HFFc6 (cell line): ENCODE measurements at places on chromosomes 2 and 18.

DNA sequence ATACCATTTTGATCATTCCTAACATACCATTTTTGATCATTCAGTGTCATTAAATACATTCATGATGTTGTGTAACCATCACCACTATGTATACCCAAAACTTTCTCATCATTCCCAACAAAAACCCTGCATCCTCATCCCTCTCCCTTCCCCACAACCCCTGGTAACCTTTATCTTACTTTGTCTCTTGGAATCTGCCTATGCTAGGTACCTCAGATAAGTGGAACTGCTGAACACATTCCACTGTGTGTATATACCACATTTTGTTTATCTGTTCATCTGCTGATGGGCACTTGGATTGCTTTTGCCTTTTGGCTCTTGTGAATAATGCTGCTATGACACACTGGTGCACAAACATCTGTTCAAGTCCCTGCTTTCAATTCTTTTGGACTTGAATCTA, 83.8 kb upstream of the TFCP2L1 start:
- DNase-seq: peak; percentile 59

- DNase-seq: no peak
Observed at GRCh38 chr2:33477473-33478468, 1.3 kb downstream of the RASGRP3 start.

GRCh38 chr2:46449700-46450099, 29.7 kb upstream of the TMEM247 start:
- DNase-seq: no peak

GRCh38 chr18:32804134-32804888, 31.5 kb upstream of the KLHL14 start:
- no peak for DNase-seq

DNA sequence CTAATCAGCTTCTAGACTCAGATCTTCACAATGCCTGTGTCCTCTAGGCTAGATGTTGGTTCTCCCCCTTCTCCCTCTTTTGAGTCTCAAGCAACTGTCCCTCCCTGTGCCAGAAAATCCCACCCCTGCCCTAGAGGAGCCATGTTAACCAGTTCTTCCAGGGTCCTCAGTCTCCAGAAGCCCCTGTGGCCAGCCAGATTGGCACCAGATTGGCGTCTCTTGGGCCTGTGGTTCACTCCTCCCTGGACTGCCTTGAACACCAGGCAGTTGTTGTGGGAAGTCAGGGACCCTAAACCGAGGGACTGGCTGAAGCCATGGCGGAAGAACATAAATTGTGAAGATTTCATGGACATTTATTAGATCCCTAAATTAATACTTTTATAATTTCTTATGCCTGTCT, 36.6 kb downstream of the CYP26B1 start:
- no peak for DNase-seq

DNA sequence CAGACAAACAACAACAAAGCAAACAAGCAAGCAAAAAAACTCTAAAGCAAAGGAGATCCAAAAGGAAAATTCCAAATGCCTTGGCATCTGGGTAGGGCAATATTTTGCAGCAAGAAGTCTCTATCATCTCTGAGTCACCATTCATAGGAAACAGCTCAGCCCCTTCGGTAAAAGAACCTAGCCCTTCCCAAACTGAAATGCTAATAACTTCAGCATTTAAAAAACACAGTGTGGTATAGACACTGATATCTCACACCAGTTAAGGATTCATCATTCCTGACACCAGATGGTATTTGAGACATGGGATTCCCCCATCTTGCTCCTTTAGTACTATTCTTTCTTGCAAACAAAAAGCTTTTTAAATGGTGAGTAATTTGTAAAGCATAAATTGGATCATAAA, 491.8 kb downstream of the TXNL1 start:
- peak; percentile 51 for DNase-seq

GRCh38 chr2:239154971-239155805, 245.6 kb downstream of the HDAC4 start:
- DNase-seq: no peak

- peak; percentile 76 for DNase-seq
Observed at GRCh38 chr2:218259099-218259961, 1.5 kb upstream of the GPBAR1 start.

GRCh38 chr18:45889419-45890064, 64.1 kb downstream of the SIGLEC15 start:
- DNase-seq: no peak

DNA sequence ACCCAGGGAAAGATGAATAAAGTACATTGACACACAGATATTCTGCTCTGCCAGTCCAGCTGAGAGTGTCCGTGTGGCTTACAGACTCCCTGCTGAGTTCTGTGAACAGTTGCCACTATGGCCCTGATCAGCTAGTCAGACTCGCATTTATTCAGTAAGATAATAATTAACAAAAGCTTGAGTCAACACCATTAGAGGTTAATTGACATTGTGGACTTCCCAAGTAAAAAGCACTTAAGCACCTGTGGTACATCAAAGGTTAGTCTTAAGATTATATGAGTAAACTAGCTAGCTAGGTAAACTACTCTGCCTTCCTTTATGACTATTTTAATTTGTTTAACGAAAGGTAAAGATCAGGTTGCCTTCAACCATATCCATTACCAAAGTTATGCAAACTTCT, 33.7 kb downstream of the ANKRD30B start:
- no peak for DNase-seq

DNA sequence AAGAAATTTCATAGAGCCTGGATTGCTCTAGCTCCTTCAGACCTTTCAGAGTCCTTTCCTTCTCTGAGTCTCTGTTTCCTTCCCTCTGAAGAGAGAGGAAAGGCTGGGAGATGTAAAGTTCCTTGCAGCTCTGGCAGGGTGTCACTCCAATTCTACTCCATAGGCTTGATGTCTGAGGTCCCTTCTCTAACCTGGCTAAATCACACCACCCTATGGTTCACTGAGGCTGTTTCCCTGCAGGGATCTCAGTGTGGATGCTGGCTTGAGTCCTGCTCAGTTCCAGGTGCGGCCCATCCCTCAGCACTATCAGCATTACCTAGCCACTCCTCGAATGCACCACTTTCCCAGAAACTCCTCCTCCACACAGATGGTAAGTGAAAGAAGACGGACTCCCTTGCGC, 209.7 kb downstream of the LOXHD1 start:
- no peak for DNase-seq

- no peak for DNase-seq
Observed at GRCh38 chr18:76707534-76707933, 114.8 kb upstream of the ZNF236 start.

DNA sequence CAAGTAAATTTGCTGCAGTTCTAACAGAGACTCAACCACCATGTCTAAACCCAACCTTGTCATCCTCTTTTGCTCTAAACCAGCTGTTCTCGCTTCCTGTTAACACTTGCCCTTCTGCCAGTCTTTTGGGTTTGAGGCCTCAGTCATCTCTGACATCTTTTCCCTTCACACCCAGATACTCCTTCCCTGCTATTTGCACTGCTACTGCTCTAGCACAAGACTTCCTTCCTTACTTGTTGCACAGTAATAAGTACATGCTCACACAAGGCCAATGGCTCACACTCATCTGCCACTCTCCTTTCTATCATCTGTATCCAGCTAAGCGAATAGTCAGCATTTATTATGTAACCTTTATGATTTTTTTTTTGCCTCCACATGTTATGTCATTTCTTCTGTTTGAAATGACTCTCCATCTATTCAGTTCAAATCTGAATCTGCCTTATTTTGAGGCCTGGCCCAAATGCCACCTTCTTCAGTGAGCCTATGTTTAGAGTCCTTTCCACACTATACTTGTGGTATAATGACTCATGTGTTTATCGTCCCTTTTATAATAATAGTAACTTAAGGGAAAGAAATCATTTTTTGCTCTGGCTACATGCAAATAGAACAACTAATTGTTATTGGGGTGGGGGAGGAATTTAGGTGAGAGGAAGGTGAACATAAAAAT, 22.5 kb upstream of the CDKL4 start:
- DNase-seq: no peak

DNA sequence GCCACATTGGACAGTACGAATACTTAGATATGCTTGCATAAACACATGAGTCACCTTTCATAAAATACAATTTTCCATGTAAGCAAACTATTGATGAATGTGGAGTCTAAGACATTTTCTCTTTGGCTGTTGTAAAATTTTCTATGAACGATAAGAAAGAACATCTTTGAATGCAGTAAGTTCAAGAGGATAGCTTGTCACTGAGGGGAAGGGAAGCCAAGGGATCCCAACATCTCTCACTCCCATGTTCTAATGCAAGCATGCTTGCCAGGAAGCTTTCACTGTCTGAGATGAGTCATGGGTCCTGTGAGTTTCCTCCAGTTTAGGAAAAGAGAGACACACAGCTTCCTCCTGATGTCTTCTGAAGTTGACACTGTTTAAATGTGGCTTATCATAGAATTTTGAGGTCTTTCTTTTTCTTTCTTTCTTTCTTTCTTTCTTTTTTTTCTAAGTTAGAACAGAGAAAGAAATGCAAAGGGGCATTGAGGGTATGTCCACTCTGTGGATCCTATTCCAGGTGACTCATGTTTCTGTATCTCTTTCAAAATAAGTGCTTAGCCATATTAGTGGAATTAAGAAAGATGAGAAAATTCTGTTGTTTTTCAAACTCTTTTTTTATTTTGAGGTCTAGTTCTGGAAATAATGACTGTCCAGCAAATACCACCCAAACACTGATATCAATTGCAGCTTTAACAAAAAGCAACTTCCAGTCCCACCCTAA, 146.6 kb downstream of the RDH14 start:
- peak; percentile 71 for DNase-seq

- no peak for DNase-seq
Observed at GRCh38 chr18:35071819-35072247, 30.6 kb downstream of the MAPRE2 start.

DNA sequence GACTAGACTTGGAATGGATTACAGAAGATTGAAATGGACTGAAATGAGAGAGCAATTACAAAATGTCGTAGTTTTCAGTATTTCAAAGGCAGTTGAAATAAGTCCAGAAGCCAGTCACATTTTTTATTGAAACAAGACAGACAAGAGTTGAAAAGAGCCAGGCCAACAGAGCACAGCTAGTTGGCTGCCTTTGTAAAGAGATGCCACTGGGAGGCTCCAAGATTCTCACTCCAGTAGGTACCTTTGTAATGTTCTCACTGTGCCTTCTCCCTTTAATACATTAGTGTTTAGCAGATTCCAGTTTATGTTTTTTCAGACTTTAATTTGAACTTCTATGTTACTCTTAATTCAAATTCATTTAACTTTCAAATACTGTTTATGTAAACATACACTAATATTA, 234.8 kb downstream of the DSEL start:
- no peak for DNase-seq

GRCh38 chr2:64846177-64846576, 143.0 kb upstream of the SLC1A4 start:
- DNase-seq: no peak

- no peak for DNase-seq
Observed at GRCh38 chr2:160251569-160251968, 51.5 kb upstream of the ITGB6 start.

DNA sequence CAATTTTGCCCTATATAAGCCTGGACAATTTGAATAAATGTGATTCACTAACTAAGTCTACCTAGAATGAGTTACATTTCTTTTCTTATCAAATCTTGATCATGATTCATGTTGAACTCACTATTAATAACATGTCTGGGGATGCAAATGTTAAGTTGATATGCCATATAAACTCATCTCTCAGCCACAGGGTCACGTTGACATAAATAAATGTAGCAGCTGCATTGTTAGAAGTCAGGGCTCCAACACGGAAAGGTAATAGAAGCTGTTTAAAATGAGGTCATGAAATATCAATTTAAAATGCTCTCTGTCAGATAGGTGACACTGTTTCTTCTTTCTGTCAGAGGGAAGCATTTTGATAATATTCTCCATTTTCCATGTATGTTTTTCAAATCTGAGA, 521.9 kb downstream of the CCDC85A start:
- DNase-seq: no peak

GRCh38 chr2:229419158-229419557, 148.1 kb upstream of the PID1 start:
- no peak for DNase-seq

DNA sequence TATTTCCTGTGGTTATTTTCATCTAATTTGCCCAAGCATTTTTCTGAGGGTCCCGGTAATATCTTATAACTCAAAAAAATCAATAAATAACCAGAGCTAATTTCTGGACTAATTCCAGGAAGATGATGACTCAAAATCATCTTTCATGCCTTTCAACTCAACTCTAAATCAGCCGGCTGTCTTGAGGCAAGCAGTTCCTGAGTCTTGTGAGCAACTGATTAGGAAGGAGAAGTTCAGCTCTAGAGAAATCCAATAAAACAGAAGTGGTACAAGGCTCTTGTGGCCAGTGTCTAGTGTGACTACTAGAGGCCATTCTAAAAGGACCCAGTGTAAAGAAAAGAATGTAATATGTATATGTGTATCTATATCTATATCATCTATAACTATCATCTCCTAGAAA, 890.4 kb downstream of the TRIB2 start:
- DNase-seq: no peak

GRCh38 chr18:63213331-63213900, 106.2 kb downstream of the BCL2 start:
- no peak for DNase-seq

DNA sequence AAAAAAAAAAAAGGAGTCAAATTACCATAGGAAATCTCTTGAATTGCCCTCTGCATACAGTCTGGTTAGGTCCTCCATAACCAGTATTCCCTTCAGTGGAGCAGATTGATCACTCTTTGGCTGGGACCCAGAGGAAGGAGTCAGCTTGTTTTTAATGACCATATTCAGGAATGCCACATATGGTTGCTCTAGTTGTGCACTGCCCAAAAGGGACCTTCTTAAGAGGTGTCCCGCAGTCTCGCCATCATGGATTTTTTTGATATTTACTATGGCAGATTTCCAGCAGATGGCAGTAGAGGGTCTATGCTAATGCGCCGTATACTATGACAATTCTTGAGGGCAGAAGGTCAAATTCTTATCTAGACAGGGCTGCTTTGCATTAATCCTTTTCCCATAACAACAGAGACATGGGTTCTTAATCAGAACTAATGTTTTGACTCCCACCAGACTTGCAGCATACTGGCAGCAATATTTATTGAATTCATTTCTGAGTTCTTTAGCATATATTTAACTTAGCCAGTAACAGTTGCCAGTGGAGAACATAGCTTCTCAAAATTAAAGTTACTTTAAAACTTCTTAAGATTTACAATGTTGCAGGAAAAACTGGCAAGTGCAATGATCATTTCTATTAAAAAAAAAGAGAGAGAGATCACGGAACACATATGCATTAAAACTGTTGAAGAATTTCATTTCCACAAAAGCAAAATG, 31.8 kb upstream of the INPP4A start:
- peak; percentile 47 for DNase-seq

- DNase-seq: peak; percentile 30
Observed at GRCh38 chr2:166573391-166573790, 79.3 kb upstream of the SCN7A start.

DNA sequence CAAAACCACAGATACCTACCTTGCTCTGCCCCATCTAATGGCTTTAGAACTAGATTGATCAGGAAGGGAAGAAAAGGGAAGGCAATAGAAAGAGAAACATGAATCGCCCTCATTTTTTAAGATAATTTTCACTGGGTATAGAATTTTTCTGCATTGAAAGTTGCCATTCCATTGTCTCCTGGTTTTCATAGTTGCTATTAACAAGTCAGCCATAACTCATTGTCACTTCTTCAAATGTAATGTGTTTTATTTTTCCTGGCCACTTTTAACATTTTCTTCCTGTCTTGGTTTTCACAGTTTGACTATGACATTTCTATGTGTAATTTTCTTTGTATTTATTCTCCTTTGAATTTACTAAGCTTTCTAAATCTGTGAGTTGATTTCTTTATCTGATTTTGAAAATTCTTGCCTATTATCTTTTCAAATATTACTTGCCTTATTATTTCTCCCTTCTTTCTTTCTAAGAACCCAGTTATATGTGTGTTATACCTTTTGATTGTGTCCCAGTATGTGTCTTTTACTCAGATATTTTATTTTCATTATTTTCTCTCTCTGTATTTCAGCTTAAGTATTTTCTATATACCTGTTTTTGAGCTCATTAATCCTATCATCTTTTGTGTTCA, 85.5 kb upstream of the GLI2 start:
- DNase-seq: peak; percentile 16
